ENCODE measurements at places on chromosomes 2 and 18.

- no peak for DNase-seq
Observed at GRCh38 chr2:55585451-55586080, 31.9 kb downstream of the PPP4R3B start.

DNA sequence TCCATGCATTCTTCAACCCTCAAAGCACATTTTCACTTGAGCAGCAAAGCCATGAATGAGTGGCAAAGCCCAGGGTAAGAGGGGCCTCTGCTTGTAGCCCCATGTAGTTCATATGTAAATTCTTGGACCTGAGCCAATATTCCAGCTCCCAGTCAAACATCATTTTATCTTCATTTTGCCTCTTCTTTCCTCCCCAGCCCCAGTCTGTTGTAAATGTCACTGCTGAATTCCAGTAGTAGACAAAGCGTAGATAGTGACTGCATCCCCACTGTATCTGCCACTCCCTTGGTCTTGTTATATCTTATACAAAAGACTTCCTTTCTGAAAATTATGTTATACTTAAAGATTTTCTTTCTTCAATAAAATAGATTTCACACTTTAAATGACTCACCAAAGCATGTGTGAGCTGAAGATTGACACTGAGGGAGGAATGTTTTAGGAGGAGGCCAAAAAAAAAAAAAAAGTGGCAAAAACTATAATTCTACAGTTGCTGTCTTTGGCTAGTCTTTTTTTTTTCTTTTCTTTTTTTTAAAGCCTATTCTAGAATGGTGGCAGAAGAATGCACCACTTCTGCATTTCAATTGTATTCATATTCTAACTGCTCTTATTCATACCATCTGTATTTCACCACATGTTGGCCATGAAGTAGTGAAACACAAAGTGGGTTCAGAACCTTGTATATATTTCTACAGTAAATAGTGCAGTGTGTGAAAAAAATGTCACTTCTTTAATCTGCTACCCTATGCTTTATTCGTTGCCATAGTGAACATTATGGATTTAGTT lies 306.1 kb downstream of the CPS1 start:
- no peak for DNase-seq

GRCh38 chr2:172395503-172395902 lies 31.9 kb upstream of the ITGA6 start:
- peak; percentile 57 for DNase-seq

DNA sequence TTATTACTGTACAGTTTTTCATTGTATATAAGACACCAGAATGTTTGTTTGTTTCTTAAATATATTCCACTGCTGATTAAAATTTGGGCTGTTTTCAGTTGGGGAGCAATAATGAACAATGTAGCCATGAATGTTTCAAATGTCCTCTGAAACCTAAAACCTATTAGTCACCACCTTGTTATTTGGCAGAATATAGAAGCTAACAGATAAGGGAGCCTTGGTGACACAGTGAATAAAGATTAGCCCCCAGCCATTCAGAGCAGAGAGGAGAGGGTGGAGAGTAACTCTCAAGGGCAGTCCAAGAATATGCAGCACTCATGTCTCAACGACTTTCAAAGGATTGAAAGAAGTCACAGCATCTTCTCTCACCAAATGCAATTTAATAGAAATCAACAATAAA lies 43.1 kb upstream of the ATP8B1 start:
- no peak for DNase-seq

DNA sequence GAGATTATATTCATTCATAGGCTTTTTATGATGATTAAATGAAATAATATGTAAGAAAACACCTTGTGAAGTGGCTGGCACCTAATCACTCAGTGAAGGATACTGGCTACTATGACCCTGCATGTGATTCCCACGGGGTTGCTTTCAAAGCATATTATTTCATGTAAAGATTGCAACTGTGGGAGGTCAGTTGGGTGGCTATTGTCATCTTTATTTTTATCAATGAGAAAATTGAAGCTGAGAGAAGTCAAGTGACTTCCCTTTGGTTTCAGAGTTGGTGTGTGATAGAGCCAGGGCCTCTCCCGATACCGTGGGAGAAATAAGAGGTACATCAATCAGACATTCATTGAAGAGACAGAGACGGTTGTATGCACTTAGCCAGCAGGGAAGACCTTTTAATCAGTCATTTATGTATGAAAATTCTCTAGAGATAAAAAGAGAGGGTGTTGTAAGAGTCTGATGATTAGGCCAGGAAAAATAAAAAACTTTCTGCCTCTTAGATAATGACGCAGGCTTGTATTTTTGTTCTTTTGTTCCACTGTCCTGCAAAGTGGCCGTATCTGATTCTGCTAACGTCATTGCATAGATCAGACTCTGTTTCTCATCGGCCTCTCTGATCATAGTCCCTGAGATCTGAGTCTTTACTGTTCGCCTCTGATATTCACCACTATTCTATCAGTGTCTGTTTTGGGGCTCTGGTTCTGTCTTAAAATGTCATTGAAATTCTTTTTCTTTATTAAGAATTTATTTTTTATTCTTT lies 50.5 kb downstream of the QPCT start:
- DNase-seq: no peak

DNA sequence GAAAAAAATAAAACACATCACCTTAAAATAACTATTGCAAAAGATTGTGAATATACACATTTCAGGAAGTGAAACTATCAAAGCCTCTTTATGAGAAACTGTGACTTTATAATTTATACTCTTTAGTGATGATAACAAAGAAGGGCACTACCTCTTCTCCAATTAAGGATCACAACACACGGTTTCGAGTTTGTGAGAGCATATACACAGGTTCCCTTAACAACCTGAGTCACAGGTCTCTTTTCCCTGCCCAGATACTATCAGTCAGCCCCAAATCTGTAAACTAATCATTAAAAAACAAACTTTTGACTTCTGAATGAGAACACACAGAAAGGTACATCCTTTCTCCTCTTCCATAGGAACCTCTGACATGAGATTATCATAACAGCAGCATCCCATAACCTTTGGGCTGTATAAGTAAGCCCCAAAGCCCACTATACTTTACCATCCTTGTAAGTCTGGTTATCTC lies 44.9 kb downstream of the PTPN2 start:
- no peak for DNase-seq
